ENCODE measurements at places on chromosomes 11 and 22.

- DNase-seq: no peak
Measured at GRCh38 chr11:69286374-69287371, 7.3 kb upstream of the MYEOV start.

DNA sequence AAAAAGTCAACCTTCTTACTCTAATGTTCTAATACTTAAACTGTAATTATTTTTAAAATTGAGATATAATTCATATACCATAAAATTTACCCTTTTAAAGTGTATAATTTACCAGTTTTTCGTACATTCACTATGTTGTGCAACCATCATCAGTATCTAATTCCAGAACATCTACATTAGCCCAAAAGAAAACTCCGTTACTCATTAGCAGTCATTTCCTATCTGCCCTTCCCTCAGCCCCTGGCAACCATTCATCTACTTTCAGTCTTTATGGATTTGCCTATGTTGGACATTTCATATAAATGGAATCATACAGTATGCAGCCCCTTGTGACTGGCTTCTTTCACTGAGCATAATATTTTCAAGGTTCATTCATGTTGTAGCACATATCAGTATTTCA lies 22.2 kb downstream of the SGSM3 start:
- no peak for DNase-seq

GRCh38 chr22:24550902-24551435 lies 4.0 kb downstream of the GUCD1 start:
- DNase-seq: no peak

GRCh38 chr11:118106789-118107335 lies 20.1 kb upstream of the SMIM35 start:
- no peak for DNase-seq

DNA sequence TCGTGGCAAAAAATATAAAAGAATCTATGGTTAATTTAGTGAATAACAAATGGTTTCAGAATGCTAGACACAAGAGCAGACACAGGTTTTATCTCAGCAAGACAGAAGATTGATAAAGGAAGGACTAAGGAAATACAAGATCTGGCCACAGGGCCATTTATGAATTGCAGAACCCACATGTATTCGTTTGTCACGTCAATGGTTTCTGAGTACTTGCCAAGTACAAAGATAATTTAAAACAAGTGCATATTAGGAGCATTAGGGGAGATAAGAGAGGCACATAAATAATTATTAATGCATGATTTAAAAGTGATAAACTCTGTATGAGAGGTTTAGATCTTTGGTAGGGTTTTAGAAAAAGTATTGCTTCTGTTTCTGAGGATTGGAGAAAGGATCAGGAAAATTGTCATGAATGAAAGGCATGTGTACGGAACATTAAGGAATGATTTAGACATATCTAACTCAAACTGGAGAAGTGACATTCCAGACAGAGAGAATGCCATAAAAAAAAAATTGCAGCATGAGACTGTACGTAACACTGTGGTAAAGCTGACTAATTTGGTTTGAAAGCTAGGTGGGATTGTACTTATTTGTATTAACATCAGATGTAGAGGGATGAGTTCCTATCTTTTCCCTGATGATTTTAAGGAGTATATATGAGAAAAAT lies 727.1 kb downstream of the NELL1 start:
- no peak for DNase-seq

DNA sequence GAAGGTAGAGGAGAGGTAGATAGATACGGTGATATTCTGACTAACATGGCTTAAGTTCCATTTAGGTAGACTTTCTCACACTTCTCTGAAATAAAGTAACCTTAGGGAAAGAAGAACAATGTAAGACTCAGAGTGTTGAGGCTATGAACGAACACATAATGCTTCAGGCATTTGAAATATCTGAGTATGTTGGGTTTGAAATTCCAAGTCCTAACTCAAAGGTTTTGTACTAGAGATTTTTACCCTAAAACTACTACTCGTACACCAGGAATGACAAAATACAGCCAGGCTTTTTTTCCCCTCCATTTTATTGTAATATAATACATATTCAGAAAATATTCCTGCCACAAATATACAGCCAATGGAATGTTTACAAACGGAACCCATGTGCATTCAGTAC lies 592.6 kb downstream of the ETS1 start:
- DNase-seq: no peak

DNA sequence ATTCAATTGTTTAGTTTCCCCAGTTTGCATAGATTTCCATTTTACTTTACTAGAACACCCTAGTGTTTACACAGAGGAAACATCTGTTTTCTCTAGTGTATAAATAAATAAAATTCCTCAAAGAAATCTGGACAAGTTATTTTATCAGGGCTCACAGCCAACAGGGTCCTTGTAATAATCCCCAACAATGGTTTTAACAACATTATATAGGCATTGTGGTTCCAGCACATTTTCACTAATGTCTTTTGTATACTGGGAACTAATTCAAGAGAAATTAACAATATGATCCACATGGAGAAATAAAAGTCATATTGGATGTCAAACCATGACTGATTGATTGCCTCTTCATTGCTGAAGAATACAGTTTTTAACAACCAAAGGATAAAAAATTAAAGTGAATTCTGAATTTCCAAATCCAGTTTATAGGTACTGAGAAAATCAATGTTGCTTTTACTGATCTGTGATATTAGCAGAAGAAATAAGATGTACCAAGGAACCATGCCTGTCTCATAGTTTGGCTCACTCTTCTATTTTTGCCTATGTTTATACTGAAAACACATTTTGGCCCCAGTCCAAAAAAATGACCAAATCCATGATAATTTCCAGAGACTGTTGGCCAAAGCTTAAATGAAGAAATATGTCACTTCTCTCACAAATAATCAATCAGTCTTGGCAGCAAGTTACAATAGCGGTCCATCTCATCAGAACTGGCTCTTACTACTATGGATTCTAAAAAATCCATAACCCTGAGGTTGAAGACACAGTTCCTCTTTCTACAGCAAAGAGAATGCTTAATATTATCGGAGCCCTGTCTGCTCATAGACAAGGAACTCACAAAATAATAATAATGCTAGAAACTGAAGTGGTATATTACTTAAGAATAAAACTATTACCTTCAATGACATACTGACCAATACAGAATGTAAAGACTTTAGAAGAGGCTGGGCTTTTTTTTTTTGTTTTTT lies 1.4 kb upstream of the MS4A13 start:
- DNase-seq: no peak

GRCh38 chr11:46616551-46617133 lies 385 bp downstream of the HARBI1 start:
- DNase-seq: no peak

GRCh38 chr11:75302371-75302770 lies 49.1 kb downstream of the ARRB1 start:
- no peak for DNase-seq
